ENCODE measurements at places on chromosomes 7 and 10.

DNA sequence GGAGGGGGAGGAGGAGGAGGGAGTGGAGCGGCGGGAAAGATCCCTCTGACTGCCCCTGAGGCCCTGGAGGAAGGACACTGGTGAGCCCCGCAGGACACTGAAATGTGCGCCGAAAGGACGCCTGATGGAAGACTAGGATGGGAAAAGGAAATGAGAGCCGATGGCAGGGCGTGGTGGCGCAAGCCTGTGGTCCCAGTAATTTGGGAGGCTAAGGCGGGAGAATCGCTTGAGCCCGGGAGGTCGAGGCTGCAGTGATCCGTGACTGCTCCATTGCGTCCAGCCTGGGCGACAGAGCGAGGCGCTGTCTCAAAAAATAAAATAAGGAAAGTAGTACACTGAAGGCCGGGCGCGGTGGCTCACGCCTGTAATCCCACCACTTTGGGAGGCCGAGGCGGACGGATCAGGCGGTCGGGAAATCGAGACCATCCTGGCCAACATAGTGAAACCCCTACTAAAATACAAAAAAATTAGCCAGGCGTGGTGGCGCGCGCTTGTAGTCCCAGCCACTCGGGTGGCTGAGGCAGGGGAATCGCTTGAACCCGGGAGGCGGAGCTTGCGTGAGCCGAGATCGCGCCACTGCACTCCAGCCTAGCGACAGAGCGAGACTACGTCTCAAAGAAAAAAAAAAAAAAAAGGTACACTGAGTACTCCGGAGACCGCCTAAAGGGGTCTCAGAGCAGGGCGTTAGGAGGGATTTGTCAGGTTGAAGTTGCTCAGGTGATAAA lies 561 bp upstream of the HNRNPF start:
- DNase-seq: no peak

DNA sequence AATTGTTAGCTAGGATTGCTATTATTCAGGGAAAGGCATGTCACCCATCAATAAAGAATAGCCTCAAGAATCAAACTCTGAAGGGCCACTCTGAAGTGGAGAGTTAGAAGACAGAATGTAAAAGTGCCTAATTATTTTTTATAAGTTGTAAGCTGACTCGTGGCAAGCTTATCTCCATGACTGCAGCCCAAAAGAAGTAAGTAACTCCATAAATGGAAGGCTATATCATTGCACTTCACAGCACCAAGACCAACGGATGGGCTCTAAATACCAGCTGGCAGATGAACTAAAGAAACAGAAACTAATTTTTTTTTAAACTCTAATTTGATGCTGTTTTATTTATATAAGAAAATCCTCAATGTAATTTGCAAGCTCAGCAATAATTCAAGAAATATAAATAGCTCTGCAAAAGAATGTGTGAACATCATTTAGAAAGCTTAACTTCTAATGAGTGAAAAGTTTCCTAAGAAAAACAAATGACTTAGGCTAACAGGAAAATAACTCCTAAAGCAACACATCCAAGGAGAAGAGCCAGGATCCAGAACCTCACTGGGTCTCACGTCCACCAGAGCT lies 165.5 kb downstream of the SNX13 start:
- DNase-seq: no peak

- no peak for DNase-seq
These were observed 518.9 kb downstream of the KCNMA1 start for GRCh38 chr10:77118603-77119282.

DNA sequence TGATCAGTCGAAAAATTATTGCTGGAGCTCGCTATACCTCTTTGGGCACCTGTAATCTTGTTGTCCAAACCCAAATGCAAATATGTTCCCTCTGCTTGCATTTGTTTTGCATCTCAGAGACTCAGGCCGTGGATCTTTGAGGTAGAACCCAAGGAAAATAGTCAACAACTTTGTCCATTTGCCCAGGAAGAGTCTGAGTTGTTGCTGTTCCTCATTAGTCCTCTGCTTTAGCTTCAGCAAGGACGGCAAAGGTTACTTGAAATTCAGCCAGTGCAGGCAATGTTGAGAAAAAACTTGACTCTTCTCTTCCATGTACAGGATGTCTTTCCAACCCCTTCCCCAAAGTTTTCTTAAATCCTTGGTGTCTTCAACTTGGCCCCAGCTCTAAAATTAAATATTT lies 45.8 kb downstream of the PDK4 start:
- no peak for DNase-seq

GRCh38 chr10:109920016-109920415 lies 3.3 kb downstream of the XPNPEP1 start:
- no peak for DNase-seq

DNA sequence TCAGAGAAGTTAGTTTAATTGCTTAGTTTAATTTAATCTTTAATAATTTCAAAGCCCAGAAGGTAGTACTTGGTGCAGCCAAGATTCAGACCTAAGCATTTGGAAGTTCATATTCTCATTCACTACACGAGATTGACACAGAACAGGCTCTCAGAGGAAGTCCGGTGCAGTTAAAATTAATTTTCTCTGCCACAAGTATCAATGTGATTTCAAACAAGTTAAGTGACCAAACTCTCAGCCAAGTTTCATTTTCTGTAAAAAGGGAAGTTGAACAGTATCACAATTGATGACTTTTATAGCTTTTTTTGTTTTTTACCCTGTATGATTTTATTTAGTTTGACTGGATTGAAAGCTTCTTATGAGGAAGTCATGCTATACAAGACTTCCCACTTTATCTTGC lies 1494.9 kb upstream of the LRRTM3 start:
- DNase-seq: no peak
